Activated naive CD4-positive, alpha-beta T cell (primary cell): ENCODE measurements at places on chromosomes 16 and 17.

DNA sequence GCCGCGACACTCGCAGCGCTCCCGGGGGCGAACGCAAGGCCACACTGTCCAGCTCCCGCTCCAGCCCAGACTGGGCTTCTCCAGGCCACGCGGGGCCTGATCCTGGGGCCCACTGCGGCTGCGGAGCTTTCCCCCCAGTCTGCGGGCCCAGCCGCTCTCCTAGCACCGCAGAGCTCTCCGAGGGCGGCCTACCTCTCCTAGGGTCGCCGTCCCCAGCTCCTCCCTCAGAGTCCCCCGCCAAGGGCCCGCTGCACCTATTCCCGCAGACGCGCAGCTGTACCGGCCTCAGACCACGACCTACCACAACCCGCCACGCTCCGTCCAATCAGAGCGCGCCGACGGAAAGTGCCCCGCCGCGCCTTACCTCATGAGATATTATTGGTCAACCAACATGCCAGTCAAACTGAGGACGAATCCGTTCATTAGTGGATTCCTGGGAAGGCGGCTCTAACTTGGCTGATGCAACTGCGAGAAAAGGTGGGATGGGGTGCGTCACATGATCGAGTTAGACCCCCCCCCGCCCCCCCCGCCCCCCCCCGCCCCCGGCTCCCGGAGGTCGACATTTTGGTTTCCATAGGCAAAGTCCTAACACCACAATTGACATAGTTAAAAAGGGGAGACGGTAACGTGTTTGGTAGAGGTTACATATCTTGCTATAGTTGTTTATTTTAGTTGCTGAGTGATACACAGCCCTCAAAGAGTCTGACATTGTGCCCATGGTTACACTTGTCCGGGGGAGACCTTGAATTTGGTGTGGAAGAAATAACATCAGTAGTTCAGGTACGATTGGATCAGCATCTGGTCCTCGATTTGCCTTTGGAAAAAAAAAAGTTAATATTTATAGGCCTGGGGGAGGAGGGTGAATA, at the start of gene AARS1:
Gene AARS1 (minus strand): TSS at position 278 of the 866 bp plus-strand sequence. CDS start 6,743 bp downstream, outside the sequence.
- peak; percentile 78 for DNase-seq

DNA sequence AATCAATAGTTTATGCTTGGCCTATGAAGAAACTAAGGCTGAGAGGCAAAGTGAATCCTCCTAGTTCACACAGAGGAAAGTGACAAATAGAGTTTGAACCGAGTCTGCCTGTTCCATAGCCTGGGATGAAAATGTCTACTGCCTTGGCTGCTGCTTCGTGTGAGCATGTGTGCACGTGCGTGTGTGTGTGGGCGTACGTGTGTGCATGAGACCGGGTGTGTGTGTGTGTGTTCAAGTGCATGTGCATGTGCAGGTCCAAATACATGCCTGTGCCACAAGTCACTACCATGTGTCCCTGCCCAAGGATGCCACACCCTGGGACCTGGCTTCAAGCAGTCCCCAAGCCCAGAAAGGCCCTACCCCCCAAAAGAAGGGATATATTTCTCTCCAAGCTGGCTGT, 13.6 kb downstream of the SEZ6 start:
- DNase-seq, result no peak

DNA sequence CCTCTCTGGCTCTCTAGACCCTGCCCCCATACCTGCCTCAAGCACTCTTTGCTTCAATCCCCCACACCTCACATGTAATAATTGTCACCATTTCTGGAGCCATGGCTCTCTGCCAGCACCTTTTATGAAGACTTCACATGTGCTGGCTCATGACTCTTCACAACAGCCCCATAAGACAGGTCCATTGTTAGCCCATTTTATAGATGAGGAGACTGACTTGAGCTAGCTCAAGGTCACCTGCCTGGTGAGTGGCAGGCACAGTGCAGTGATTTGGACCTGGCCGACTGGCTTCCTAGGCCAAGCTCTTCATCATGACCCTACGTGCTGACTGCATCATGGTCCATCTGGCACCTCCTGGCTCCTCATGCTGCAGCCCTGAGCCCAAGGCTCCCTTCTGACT, 25.0 kb downstream of the FAM20A start:
- DNase-seq, result no peak

GRCh38 chr16:2082171-2082982, 34.6 kb downstream of the TSC2 start:
- no peak for DNase-seq

GRCh38 chr17:51044976-51045375, 75.7 kb downstream of the SPAG9 start:
- no peak for DNase-seq

GRCh38 chr17:57178839-57179238, 77.5 kb upstream of the MSI2 start:
- no peak for DNase-seq

DNA sequence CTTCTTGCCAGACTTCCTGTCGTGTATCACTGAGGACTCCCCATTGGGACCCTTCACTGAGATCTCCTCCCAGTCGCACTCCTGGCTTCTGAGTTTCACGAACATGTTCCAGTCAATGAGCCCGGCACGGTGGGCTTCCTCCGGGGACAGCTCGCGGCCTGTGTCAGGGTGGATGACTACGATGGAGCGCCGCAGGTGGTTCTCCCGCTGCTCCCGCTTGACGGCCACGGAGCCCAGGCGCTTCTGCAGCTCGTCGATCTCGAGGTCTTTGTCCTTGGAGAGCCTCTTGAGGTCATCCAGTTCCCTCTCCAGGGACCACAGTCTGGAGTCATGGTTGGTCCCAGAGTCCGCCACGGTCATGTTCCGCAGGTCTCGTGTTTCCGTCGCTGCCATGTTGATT, 36.2 kb downstream of the UBN1 start:
- DNase-seq, result no peak

- peak; percentile 97 for DNase-seq
Observed at GRCh38 chr17:75261336-75262111, at the start of the genes GGA3 and MRPS7. TSS of gene GGA3 (minus strand) at chr17:75261606. CDS start at chr17:75261587, 19 bp downstream. TSS of gene MRPS7 (plus strand) at chr17:75261879. CDS start at chr17:75261901, 22 bp downstream.

DNA sequence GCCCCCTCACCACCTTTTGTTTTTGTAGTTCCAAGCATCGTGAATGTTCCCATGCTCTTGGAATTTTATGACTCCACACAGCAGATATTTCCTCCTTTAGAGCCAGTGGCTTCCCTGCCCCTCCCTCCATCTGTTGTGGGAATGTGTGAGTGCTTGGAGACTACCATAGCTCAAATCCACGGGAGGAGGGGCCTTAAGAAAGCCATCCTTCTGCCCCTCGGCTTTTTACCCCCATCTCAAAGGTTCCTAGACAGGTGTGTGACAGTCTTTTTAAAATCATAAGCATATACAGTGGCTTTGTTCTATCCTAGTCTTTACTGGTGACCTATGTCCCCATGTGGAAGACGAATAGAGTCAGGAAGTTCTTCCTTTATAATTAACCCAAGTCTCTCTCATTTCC, 47.2 kb downstream of the YPEL2 start:
- DNase-seq, result no peak
